ENCODE measurements at places on chromosomes 5 and 9.

DNA sequence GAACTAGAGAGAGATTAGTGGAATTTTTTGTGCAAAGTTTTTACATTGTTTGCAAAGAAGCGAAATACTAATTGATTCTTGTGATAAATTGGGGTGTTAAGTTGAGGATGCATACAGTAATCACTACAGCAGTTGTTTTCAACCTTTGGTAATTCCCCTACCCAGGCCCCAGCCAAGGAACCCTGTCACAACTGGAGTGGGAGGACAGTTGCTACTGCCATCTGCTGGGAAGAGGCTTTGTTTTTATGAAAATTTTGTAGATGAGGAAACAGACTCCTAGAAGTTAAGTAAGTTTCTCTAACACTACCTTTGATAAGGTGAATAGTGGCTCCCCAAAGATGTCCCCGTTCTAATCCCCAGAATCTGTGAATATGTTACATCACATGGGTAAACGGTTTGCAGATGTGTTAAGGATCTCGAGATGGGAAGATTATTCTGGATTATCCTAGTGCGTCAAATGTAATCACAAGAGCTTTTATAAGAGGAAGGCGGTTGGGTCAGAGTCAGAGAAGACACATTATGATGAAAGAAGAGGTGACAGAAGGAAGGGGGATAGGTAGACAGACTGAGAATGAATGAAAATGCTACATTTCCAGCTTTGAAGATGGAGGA is 34.0 kb upstream of the PPP1R2B start:
- no peak for DNase-seq

GRCh38 chr5:139091439-139092156 is 106.6 kb downstream of the SIL1 start:
- no peak for DNase-seq

- no peak for DNase-seq
Observed at GRCh38 chr5:181205761-181206649, 1.0 kb upstream of the TRIM7 start.

- DNase-seq = peak; percentile 47
Observed at GRCh38 chr5:17436350-17436749, 61.7 kb upstream of the TAF11L2 start.

Measured in endothelial cell of umbilical vein (primary cell).